ENCODE measurements at places on chromosomes 6 and 20.

DNA sequence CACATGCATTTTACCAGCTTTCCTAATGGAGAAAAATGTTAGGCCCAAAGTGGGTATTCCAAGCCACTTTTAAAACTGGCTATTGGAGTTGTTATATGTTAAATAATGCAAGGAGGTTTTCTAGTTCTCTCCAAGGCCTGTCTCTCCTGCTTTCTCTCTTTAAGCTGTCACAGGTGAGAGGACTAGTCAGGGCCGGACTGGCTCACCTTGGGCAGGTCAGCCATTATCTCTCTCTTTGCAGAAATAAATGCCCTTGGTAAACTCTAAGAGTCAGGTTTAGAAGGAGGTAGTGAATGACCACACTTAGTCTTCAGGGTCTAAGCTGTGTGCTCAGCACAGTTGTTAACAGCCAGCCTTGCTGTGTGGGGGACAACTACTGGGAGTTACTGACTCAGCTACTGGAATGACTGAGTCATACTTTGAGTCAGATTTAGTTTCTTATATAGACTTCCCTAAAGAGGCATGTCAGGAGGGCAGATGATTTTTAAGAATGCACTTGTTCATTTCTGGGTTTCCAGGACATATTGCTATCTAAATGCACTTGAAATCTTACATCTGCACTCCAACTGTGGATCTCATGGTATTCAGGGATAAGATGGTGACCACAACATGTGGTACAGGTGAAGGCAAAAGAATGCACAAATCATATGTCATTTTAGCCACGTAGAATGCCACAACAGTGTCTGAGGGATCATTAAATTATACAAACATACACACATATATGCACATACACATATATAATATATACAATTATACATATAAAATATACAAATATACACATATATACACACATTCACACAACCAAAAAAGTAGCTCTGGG lies 719.4 kb downstream of the EPM2A start:
- peak; percentile 84 for DNase-seq

GRCh38 chr6:169028343-169028742 lies 225.3 kb downstream of the THBS2 start:
- DNase-seq: no peak

- no peak for DNase-seq
Observed at GRCh38 chr6:168084465-168085160, 5.6 kb upstream of the FRMD1 start.

DNA sequence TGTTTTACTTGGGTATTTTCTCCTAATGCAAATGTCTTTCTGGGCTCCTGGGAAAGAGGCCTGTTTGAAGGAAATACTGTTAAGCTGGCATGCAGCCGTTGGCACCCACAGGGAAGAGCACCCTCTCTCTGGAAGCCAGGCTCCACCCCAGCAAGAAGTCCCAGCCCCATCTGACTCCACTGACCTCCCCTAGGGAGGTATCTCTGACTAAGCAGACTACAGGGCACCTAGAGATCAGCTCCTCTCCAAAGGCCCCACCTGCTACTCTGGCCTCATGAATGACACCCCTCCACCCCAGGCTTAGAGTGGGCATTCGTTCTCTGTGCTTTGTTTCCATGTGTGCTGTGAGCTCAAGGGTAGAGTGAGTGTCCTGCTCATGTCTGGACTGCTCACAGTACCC lies 6.4 kb upstream of the MDGA1 start:
- DNase-seq: no peak

GRCh38 chr6:121771937-121772720 lies 336.7 kb downstream of the GJA1 start:
- no peak for DNase-seq

- DNase-seq: no peak
Observed at GRCh38 chr6:13420269-13420668, 67.1 kb downstream of the GFOD1 start.

Data from GM03348 (cell line).